HS-5 (cell line): ENCODE measurements at places on chromosomes 1 and 21.
A peak's percentile ranks its signal among the peaks of the same experiment; 100 is the strongest.

DNA sequence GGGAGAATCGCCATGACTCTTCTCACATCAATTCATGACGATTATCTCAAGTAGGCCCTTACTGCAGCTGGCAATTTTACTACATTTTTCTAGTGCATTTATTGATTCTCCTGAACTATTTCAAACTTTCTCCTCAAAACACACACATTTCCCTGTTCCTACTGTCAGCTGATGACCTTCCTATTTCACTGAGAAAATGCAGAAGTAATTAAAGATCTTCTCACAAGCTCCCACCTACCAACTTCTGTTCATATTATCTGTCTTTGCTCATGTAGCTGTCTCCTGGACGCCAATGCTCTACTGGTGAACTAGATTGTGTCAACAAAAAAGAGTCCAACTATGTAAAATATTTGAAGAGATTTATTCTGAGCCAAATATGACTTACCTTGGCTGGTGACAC lies 36.4 kb upstream of the FASLG start:
- DNase-seq = no peak

- no peak for DNase-seq
Measured at GRCh38 chr1:32683397-32683796, 19.2 kb downstream of the SYNC start.

DNA sequence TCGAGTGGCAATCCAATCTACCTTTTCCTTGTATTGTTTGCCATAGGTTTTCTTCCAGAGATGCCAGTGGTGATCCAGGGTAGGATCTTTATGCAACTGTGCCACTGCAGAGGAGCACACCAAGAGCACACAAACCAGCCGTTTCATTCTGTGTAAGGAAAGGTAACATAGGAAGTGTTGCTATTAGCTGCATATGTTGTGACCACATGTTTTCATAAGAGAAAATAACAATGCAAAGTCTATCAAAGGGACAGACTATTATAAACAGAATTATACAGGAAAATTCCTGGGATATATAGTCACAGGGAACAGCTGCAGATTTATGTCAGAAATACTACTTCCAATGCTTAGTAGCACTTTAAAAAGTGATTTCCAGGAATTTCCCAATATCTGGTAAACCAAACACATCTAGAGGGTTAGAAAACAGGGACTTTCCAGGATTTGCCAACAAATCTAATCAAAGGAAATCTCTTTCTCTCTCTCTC lies 919 bp downstream of the CTSS start:
- peak; percentile 84 for DNase-seq

GRCh38 chr1:109615879-109616278 lies 3.5 kb downstream of the GNAT2 start:
- DNase-seq = no peak

GRCh38 chr1:211579440-211580302 lies 710 bp upstream of the SLC30A1 start:
- no peak for DNase-seq

GRCh38 chr1:8047112-8047511 lies 21.0 kb upstream of the ERRFI1 start:
- DNase-seq = no peak

GRCh38 chr1:203360547-203361185 lies 9.7 kb upstream of the FMOD start:
- no peak for DNase-seq

DNA sequence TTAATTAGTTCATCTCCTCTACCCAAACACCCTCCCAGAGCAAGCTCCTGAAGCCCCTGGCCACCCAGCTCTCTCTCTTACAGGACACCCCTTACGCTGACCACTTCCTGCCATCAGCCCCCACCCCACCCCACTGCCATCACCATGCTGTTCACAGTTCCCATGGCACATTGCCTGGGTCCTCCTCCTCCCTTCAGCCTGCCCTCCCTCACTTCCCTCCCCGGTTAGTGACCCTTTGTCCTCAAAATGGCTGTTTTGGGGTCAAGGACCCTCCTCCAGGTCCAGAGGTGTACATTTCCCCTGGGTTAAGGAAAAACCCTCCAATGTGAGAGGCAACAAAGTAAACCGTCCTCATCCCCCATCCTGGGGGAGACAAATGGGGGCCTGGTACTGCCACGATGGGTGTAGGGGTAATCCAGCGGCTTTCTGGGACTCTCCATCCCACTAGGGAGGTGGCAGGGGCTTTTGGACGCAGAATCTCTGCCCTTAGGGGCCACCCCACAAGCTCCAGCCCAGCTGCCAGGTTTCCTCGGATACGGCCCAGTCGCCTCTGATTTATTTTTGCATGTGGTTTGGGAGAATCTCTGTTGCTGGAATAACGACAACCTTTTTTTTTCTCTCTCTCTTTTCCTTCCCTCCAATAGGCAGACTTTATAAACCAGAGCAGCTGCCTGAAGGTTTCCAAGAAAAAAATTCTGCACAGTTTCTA lies 8.5 kb downstream of the CAMK2N1 start:
- no peak for DNase-seq

DNA sequence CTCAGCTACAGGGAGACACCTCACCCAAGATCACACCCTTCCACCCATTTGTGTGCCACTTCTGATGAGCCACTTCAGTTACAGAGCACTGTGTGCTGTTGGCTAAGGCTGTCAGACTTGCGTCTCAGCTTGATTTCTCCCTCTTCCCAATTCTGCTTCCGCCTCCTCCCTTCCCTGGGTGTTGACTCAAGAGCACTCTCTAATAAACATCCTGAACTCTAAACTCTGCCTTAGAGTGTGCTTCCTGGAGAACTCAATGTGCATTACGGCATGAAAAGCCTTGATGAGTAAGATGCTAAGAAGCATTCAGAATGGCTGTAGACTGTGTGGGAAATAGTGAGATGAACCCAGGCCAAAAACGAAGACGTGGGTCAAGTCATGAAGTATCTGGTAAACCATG lies 54.9 kb upstream of the S1PR1 start:
- no peak for DNase-seq

- no peak for DNase-seq
Measured at GRCh38 chr1:29398431-29398830, 162.1 kb downstream of the PTPRU start.

- DNase-seq = no peak
Measured at GRCh38 chr1:187244623-187245022, 415.9 kb downstream of the PLA2G4A start.

- DNase-seq = no peak
Measured at GRCh38 chr21:45528028-45528705, 14.1 kb downstream of the SLC19A1 start.

DNA sequence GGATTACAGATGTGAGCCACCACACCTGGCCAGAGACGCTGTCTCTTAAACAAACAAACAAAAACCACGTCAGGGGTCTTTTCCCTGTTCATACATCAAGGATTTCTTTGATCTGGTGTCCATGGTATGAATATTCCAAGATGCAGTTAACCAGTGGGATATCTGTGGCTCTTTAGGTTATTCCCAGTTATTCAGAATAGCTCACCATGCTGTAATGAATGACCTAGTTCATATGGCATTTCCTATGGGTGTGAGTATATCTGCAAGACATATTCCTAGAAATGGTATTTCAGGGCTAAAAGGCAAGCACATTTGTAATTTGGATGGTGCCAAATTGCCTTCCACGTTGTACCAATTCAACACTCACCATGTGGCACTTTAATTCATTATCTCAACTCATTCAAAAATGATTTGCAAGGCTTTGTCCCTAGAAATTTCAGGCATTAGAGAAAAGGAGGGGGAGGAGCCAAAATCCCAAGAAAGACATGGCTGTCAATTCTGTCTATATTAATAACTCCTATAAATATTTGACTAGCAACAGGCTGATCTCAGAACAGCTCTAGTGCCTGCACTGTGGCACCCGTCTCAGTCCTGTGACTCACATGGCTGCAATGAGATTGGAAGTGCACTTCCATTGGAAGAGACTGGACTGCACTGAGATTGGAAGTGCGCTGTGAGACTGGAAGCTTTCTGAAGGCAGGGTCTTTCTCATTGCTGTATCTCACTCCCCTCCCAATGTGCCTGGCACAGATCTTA lies 6.0 kb upstream of the STMN1 start:
- DNase-seq = peak; percentile 83

GRCh38 chr1:42206164-42206563 lies 41.6 kb upstream of the GUCA2A start:
- DNase-seq = no peak

DNA sequence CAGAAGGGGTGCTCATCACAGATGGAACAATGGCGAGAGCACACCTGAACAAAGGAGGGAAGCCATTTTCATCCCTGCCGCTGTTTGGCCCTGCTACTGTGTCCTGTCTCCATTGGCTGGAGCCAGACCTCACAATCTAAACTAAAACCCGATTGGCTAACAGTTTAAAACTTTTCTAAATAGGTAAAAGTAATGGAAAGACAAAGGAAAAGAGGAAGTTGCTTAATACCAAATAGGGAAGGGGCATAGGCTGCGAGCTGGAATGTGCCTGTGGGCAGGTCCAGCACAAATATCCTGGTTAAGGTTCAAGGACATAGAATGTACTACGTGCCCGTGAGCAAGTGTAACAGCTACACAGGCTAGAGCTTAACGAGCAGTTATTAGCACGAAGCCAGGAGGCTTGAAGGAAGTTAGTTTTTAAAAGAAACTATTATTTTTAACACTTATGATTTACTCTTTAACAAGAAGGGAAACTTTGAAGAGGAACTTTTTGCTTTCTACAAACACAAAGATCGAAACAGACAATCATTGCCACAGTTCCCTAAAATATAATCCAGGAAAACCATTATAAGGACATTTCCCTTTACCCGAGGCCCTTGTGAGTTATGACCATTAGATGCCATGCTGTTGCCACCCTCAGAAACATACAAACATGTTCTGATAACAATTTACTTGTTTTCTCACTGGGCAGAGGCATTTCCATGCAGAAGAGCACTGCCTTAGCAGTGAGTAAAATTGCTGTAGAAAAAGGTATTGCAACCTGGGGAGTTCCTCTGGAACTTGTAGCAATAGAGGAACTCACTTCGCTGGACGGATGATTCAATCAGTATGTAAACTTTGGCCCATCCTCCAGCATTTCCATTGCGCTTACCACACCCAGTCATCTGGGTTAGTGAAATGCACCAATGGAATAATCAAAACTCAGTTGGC lies 4.8 kb upstream of the PTTG1IP start:
- DNase-seq = no peak

DNA sequence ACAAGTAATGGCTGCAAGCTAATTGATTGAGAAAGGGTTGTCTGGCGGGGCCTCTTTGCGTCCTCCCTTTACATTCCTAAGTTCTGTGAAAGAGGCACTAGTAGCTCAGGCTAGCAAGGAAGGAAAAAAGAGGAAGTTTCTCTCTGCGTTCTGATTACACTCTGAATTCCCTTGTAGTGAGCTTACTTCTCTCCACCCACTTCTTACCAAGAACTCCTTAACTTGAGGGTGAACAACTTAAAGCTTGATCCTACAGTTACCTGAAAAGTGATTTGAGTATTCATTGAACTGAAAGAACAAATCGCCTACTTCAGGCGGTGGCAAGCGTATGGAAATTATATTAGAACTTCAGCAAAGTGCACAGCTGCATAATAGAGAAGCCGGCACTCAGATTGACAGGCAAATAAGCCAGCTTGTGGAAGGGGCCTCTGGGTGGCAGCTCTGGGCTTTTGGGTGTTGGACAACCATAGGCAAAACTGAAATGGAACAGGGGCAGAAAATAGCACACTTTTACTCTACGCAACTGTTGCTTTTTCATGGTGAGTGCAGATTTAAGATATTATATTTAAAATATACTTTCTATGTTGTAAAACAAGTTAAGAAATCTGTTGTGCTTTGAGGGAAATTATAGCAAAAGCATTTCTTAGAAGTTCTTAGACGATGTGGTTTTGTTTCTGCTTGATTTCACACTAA lies 464.5 kb downstream of the USP25 start:
- DNase-seq = peak; percentile 68

DNA sequence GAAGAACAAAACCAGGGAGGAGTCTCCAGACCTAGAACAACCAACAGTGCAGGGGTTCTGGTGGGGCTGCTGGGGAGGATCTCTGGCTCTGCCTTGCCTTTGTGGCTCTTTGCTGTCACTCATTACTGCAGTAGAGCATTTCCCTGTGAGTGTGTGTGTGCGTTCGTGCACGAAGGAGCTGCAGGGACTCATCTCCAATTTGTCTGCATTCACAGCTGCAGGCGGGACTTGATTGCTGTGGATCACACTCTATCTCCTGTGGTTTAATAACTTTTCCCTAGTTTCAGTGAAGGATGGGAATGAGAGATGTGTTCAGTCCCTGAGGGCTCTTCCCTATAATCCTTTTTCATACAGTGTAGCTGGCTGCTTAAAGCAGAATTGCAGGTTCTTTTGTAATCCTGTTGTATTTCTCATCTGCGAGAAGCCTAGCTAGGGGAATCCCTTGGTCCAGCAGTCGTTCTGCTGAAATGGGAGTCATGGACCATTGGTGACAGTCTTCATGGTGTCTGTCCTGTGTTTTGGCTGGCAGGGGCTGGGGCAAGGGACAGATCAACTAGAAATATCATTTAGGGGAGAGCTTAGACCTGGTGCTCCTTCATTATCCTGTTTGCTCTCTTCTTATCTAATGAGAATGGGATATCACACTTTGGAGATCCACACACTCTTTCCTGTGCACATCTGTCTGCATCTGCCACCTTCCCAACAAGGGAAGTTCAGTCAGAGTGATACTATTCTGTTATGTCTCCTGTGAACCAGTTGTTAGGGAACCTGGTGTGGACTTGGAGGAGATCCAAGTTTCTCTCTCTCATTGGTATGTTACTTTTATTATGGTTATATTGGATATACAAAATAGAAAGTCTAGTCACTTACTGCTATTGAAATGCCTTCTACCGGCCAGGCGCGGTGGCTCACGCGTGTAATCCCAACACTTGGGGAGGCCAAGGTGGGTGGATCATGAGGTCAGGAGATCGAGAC lies 3.0 kb downstream of the PCP4L1 start:
- no peak for DNase-seq

DNA sequence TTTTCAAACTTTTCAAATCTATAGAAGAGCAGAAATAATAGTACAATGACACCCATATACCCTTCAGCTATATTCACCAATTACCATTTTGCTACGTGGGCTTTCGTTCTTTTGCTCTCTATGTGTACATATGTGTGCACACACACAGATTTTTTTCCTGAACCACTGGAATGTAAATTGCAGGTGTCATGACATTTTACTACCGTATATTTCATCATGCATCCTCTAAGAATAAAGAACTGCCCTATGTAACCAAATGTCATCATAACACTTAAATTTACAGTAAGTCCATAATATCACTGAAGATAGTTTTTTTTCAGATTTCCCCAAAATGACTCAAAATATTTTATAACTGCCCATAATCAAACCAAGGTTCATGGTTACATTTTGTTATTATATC lies 88.4 kb upstream of the GFI1 start:
- DNase-seq = no peak

GRCh38 chr1:183124259-183124658 lies 61.8 kb upstream of the LAMC2 start:
- DNase-seq = no peak

DNA sequence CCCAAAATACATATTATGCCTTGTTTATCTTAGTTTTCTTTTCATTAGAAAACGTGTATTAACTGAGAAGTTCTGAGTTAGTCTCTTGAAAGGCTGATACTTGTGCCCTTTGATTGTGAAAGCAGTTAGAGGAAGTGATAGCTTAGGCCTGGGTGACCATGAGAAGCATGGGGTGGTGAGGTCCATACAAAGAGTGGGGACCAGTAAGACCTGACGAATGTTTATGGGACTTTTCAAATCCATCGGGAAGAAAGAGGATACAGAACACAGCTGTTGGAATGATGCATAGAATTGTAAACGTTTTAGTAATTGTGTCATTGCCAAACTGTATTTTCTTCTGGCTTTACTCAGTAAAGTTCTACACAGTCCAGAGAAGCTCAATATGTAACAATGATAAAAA lies 259.8 kb downstream of the LMO4 start:
- no peak for DNase-seq
